Lower lobe of right lung (tissue), 2 donors: ENCODE measurements at places on chromosomes 2 and 18. TPM values are rescaled to one million over a fixed set of nuclear protein-coding genes. Genes with fewer than 3 reads are reported as not detected.

The CFC1 gene
- not detected for total RNA-seq

The TFPI gene
- total RNA-seq: 311 TPM

The B3GNT7 gene
- total RNA-seq: 80.0 TPM

The CNOT11 gene
- total RNA-seq: 29.3 TPM

The EFHD1 gene
- 7.7 TPM for total RNA-seq

The TWIST2 gene
- total RNA-seq: 8.4 TPM

The FBXO48 gene
- total RNA-seq: 2.3 TPM

The LIPG gene
- total RNA-seq: 3.7 TPM

The NETO1 gene
- total RNA-seq: not detected

The MTX2 gene
- 16.2 TPM for total RNA-seq

The DDX1 gene
- total RNA-seq: 60.4 TPM

The FIGN gene
- 5.8 TPM for total RNA-seq

The SFT2D3 gene
- 7.4 TPM for total RNA-seq

The EFR3B gene
- total RNA-seq: 9.0 TPM

The ICOS gene
- total RNA-seq: 3.0 TPM

The SCN7A gene
- 69.0 TPM for total RNA-seq

The SCTR gene
- total RNA-seq: 13.2 TPM

The CAPN10 gene
- 37.2 TPM for total RNA-seq

The EIF2AK2 gene
- 69.2 TPM for total RNA-seq

The FEV gene
- total RNA-seq: not detected

The UPP2 gene
- not detected for total RNA-seq

The ARHGAP25 gene
- 48.5 TPM for total RNA-seq

The COL3A1 gene
- total RNA-seq: 187 TPM

The DSG4 gene
- total RNA-seq: not detected

The CACNB4 gene
- 17.3 TPM for total RNA-seq

The B4GALT6 gene
- total RNA-seq: 4.6 TPM

The ATP6V1C2 gene
- 1.7 TPM for total RNA-seq

The UGT1A10 gene
- total RNA-seq: not detected

The PJVK gene
- 3.0 TPM for total RNA-seq

The ERCC3 gene
- 34.7 TPM for total RNA-seq

The MAP4K3 gene
- total RNA-seq: 42.9 TPM

The ANKAR gene
- 10.3 TPM for total RNA-seq

The FSIP2 gene
- 0.27 TPM for total RNA-seq

The OXER1 gene
- 1.9 TPM for total RNA-seq

The ANKRD30BL gene
- total RNA-seq: not detected

The GKN1 gene
- not detected for total RNA-seq

The ATP8B1 gene
- total RNA-seq: 27.2 TPM

The ZSWIM2 gene
- total RNA-seq: not detected

The RNF138 gene
- total RNA-seq: 31.0 TPM

The ZNF892 gene
- total RNA-seq: 3.9 TPM

The TWSG1 gene
- total RNA-seq: 31.4 TPM

The FAM237A gene
- not detected for total RNA-seq

The CDH2 gene
- 0.68 TPM for total RNA-seq

The IL1R2 gene
- 23.3 TPM for total RNA-seq
